ENCODE measurements at places on chromosomes 7 and 10.

- peak; percentile 61 for DNase-seq
Measured at GRCh38 chr7:91784469-91784868, 96.0 kb downstream of the MTERF1 start.

DNA sequence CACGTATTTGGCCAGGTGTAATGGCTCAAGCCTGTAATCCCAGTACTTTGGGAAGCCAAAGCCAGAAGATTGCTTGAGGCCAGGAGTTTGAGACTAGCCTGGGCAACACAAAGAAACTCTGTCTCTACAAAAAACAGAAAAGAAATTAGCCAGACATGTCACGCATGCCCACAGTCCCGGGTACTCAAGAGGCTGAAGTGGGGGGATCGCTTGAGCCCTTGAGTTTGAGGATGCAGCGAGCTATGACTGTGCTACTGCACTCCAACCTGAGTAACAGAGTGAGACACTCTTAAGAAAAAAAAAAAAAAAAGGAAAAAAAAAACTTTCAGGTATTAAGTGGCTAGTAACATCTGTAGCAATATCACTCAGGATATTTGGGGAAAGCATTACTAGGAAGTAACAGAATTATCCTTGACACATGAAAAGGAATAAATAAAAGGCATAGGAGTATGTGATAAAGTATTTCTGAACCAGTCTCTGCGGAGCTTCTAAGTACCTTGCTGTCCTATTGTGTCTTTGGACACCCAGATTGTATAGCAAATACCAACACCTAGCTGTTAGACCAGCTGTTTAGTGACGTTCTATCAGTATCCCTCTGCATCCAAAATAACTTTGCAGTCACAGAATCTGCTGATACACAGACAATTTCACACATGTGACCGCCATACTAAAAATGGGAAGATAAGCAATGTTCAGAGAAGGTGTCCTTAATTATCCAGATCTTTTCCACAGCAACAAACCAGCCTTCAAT is 74.4 kb downstream of the CYTH3 start:
- DNase-seq: no peak

DNA sequence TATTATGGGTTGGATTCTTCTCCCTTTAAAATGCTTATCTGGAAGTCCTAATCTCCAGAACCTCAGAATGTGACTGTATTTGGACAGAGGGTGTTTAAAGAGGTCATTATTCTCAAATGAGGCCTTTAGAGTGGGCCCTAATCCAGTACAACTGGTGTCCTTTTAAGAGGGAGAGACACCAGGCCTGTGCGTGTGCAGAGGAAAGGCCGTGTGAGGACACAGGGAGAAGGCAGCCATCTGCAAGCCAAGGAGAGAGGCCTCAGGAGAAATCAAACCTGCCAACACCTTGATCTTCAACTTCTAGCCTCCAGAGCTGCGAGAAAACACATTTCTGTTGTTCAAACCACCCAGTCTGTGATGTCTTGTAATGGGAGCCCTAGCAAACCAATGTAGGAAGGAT is 235.4 kb upstream of the MYO3A start:
- no peak for DNase-seq

DNA sequence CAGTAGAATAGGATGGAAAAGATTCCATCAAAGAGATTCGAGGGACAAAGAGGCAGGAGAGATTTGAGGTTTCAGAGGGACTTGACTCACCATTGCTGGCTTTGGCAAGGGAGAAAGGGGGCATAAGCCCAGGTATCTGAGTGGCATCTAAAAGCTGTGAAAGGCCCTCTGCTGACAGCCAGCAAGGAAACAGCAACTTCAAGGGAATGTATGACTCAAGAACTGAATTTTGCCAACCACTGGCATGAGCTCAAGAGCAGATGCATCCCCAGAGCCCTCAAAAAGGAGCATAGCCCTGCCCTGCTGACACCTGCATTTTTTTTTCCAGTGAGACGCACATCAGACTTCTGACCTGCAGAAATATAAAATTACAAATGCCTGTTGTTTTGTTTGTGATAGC is 19.6 kb upstream of the ADAM12 start:
- no peak for DNase-seq

- DNase-seq: peak; percentile 93
Measured at GRCh38 chr7:99392659-99393354, 15.6 kb downstream of the PDAP1 start.

- no peak for DNase-seq
Measured at GRCh38 chr10:129692695-129693094, 225.7 kb downstream of the MGMT start.

DNA sequence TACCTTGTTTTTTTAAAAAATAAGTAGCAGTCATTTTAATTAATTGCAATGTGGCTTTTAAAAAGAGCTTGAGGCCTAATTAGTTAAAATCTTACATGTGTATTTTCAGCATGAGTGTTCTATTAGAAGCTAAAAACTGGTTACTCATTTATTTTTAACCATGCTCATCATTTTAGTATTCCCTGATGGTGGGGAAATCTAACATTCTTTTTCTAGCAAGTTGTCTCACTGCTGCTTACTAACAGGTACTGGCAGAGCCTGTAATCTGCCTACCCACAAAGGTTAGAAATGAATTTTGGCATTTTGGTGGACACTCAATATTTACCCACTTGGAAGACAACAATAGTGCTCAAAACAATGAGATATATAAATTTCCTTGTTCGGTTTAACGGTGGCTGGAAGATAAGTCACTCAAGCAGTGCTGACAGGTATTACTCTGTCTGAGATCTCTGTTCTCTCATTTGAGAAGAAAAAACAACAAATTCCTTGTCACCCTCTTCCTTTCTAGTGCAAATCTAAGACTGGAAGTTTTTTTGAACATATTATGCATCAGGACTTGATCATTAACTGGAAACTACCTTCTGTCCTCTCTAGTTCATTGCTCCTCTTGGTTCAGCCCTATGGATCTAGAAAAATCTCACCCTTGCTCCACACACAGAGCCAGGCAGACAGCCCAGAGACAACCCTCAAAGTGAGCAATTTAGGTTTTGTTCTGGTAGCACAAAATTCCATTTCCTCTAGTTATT is 83.3 kb downstream of the VWDE start:
- DNase-seq: no peak

DNA sequence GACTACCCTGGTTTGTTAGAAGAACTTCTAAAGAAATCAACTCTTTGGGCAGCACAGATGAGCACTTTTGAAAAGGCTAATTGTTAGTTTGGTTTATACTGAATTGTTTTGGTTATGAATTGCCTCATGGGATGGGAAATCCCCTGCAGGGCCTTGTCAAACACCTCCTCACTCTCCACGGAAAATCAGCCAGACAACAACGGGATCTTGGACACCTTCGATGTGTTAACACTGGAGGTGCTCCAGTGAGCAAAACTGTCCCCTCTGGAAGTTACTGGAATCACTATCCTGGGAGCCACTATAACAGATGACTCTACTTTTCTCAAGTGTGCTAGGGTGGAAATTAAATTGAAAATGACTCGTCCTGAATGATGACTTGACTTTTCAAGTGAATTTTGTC is 38.7 kb downstream of the CDK6 start:
- DNase-seq: no peak

GRCh38 chr7:122300211-122300932 is 4.2 kb downstream of the FEZF1 start:
- DNase-seq: no peak

DNA sequence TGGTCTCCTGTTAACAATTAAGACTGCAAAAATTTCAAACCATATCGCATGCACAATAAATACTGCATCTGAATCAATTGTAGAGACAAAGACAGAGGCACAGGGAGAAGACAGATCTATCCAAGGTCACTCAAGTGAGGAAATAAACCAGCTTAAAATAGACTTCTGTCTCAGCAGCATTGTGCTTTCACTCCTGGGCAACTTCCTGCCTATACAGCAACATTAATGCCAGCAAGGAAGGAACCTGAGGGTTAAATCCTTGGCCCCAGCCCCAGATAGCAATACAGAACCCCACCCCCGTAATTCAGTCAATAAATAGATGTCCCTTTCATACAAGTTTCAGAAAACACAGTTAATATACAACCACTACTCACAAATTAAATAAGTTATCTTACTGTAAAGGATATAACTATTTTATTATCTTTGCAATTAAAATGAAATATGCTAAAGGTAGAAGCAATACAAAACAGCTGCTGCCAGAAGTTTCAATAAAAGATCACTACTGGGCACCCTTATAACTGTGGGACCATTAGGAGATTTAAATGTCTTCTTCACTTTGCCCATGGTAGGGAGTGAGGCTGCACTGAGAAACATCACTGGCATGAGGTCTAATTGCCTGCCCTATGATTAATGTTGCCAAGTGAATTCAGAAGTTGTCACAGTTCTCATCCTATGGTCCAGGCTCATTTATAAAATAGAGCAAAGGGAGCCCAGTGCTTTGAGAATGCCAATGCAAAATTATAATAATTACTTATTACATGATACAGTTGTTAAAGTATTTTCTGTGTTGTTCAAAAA is 49.4 kb downstream of the CAV1 start:
- DNase-seq: no peak

- DNase-seq: no peak
Measured at GRCh38 chr10:114291076-114291475, 52.0 kb downstream of the VWA2 start.

DNA sequence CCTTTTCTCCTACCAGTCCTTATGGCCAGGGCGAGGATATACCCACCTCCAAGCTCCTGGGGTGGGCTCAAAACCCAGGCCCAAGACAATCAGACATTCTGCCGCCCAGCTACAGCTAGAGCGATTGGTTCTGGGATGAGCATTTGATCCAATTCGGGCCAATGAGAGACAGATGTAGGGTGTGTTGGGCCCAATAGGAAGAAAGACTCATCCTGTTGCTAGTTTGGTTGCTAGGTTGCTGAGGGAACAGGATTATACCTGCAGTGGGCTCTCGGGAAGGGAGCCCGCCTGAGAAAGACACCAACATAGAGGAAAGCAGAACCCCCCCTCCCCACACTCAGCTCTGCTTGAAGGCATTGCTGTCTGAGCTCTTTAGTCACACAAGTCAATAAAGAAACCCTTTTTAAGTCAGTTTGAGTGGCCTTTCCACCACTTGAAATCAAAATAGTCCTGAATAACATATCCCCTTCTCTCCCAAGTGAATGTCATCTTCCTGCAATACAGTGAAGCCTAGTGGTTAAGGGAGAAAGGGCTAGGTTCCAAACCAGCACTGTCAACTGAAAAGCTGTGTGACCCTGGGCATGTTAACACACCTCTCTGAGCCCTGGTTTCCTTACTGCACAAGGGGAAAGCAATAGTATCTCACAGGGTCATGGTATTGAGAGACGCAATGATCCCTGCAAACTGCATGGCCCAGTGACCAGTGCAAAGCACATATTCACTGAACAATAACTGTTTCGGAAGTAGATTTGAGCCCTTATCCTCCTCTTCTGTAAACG is 21.8 kb downstream of the ITPRIP start:
- no peak for DNase-seq

- no peak for DNase-seq
Measured at GRCh38 chr10:132590094-132590751, 52.6 kb downstream of the INPP5A start.

GRCh38 chr10:26911811-26912461 is 51.2 kb upstream of the ABI1 start:
- DNase-seq: no peak

- peak; percentile 59 for DNase-seq
Measured at GRCh38 chr7:131072505-131073091, 255.1 kb upstream of the MKLN1 start.

DNA sequence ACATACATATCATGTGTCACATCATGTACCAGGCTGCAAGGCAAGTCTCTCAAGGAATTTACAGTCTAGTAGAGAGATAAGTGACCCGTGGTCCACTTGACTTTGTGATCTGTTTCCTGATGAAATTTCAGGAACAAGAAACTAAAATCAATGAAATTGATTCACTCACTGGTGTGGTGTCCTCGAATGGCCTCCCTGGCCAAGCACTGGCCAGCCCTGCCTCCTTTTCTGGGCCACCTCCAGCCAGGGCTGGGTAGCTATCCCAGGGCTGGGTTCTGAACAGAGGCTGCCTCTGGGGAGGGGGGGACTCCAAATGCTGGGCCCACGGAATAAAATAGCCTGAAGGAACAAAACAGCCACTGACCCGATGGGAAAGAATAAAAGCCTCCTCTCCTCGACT is 182.2 kb downstream of the HERPUD2 start:
- DNase-seq: no peak

GRCh38 chr10:117237401-117237991 is 3.4 kb upstream of the SLC18A2 start:
- DNase-seq: peak; percentile 73

DNA sequence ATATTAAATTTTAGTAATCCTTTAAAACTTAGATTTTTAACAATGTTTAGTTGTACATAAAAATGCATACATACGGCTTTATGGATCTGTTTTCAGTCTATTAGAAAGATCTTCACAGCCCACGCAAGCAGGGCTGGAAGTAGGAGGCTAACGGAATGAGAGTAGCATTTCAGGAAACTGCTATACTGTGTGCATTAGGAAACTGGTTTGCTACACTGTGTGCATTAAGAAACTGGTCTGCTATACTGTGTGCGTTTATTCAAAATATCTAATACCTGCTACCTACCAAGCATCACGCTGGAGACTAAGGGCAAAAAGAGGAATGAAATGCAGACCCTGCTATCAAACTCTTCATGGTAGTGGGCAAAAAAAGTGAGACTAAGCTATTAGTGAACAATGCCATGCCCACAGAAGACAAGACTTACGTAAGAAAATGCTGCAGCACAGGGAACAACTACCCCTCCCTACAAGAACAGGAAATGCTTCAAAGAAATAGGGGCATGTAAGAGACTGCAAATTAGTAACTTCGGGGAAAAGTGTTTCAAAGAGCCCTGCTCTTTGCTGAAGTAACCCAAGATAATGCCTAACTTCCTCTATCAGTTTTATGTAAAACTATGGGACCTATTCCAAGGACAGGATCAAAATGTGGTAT is 11.3 kb downstream of the RAB11FIP2 start:
- DNase-seq: peak; percentile 72

- DNase-seq: peak; percentile 63
Measured at GRCh38 chr10:25758041-25758457, 176.0 kb upstream of the MYO3A start.

- peak; percentile 64 for DNase-seq
Measured at GRCh38 chr7:133699386-133699785, 427.8 kb upstream of the LRGUK start.

DNA sequence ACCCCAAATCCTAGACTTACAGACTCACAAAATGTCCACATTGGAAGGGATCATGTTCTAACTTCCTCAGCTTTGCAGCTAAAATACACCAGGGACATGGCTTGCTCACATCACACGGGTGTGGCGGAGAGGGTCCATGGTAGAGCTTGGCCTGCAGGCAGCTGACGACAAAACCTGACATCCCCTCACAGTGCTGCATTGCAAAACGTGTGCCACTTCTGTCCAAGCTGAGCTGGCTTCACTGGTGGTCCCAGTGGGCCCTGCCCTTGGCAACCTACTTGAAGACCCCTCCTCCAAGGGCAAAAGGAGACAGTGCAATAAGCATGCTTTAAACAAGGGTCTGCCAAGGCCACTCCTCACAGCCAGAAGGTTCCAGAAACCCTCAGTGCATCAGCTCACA is 21.9 kb downstream of the ANXA11 start:
- no peak for DNase-seq

Data from hematopoietic multipotent progenitor cell treated with erythropoietin and hydrocortisone succinate and interleukin-3 and kit ligand, for 6 days (in vitro differentiated cells).